ENCODE measurements at places on chromosomes 11 and 22.

DNA sequence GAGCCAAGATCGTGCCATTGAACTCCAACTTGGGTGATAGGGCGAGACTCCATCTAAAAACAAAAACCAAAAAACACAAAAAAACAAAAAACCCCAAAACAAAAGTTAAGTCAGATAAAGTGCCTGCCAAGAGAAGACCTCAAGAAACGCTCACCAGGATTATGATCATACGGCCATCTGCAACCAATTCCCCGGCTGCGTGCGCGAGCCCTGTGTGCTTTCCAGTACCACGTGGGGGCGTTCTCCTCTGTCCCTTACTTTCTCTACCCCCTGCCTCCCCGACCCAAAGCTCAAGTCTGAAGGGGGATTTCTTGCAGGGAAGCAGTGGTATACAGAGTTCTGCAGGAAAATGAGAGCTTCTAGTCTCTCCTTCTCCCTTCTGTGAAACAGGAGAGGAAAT is 10.5 kb upstream of the RPS19BP1 start:
- no peak for DNase-seq

DNA sequence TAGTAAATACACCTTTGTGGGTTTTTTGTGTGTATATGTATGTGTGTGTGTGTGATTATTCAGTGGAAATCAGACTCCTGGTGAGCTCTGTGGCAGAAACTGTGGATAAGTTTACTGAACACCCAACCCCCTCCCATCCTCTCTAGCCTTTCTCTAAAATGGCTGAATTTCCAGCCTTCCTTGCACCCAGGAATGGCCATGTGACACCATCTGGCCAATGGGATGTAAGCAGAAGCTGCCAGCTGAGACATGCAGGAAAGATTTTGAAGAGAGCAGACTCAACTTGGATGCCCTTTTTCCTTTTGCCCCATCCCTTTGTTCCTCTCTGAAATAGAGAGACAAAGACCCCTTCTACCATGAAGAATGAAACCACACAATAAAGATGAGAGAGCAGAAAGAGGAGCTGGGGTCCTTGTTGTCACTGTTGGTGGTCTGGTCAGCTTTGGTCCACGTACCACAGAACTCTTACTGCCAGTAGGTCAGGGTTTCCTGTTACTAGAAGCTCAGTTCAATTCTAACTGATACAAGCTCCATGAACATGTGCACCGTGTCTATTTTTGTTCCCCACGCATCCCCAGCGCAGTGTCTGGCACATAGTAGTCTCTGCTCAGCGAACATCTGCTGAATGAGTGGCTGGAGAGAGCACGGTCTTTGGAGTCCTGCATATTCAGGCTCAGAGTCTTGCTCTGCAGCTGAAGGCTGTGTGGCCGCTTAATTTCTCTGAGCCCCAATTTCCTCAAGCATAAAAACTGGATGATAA is 57.5 kb downstream of the SEZ6L start:
- no peak for DNase-seq

DNA sequence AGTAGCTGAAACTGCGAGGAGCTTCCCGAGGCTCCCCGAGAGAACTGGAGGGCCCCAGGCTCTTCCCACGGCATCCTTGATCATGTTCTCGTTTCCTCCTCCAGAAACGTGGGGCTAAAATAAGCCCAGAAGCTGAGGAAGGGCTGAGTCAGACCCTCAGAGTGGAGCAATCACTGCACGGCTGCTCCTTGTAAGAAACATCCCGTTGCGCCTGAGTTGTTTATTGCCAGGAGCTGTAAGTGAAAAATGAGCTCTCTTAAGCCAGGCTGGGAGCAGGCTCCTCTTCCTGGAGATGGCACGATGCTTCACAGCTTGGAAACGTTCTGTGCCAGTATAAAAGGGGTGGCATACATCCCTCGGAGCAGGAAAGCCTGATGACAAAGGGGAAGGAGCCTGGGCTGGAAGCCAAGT is 47.3 kb upstream of the SYN3 start:
- DNase-seq = no peak

DNA sequence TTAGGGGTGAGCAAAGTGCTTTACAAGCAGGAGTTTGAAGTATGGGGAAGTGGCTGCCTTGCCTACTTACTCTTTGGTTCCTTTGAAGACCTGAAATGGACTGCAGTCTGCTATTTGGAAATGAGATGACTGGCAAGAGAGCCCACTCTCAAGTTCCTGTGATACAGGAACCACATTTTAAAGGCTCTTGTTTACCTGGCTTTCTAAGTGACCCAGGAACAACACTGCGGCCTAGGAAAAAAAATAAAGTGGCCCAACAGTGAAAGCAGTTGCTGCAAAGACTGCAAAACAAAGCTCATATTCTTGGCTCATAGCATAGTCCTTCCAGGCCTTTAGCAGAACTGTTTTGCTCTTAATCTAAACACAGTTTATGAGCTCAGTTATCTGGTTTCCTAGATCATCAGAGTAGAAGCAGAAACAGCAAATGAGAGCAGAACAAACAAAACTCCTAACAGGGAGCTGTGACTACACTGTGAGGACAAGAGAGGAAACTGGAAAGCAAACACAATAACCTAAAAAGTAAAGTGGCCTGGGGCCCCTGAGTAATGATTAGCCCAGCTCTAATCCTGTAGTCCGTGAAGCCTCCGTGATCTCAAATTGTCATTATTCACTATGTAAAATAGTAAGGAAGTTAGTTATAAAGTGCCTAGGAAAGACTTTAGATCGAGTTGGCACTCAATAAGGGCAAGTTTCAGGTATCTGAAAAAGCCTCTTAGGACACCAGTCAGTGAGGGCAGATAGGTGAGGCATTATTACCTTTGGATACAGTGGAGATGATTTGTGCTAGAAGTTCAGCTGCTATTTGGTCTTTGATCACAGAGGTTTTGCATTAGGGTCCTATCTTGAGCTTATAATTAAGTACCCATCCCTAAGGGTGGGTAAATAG is 11.5 kb downstream of the CCDC117 start:
- DNase-seq = no peak

GRCh38 chr22:20654343-20655208 is 119.3 kb upstream of the SERPIND1 start:
- DNase-seq = no peak
